ENCODE measurements at places on chromosomes 5 and 9.

DNA sequence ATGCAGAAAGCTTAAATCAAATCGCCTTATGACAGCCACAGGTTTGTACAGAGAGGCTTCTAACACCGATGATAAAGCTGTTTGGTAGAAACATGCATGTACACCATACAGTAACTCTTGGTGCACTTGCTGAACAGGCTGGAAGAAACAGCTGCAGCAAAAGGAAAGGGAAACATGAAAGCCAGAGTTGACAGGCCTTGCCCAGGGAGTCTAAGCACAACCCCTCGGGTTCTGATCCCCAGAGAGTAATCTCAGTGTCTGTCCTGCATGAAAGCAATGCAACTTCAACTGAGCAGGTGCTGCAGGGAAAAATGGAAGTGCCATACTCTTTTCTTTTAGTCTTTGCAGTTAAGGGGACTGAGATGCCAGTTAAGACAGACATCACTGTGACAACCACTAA lies 419.9 kb downstream of the BNC2 start:
- no peak for DNase-seq

GRCh38 chr5:40652441-40653220 lies 27.1 kb upstream of the PTGER4 start:
- DNase-seq, result no peak

GRCh38 chr5:170747851-170748250 lies 35.7 kb upstream of the GABRP start:
- no peak for DNase-seq

DNA sequence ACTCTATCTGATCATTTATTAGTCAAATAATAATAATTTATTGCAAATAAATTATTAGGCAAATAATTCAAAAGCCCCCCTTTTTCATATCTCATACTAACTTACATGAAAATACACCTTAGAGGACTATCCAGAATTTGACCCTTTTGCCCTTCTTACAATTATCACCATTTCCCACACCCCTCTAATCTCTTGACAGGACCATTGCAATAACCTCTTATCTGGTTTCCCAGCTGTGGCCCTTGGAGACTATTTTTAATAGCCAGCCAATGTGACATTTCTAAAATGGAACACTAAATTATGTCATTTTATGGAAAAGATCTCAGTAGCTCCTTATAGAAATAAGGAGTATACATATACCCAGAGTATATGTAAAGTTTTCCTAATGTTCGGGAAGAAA lies 588.4 kb upstream of the COX7C start:
- DNase-seq, result no peak

DNA sequence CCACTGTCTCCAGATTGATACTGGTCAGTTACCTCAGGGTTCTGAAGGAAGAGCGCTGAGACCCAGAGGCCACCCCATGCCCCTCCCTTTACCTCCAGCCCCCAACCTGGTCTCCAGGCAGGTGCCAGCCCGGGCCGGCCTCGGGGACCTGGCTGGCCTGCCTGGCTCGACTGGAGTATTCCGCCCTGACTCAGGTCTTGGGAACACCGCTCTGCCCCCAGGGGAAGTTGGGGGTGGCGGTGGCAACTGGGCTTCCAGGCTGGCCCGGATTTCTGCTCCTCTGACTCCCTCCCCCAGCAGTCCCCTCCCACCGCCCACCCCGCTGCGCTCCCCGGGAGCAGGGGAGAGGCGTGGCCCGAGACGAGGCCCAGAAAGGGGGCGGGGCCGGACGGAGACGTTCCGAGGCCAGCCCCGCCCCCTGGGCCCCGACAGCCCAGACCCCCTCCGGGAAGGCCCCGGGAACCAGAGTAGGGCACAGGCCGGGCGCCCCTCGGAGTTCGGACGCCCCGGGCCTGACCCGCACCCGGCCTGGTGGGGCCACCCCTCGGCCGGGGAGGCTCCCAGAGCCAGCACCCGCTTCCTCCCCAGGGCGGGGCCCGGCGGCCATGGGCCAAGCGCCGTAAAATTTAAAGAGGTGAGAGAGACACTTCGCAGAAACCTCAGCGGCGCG lies 82.5 kb upstream of the ZBTB43 start:
- peak; percentile 37 for DNase-seq

- DNase-seq, result no peak
These were observed 40.2 kb downstream of the NSUN2 start for GRCh38 chr5:6592601-6593000.

GRCh38 chr5:159566832-159567231 lies 236.5 kb upstream of the IL12B start:
- no peak for DNase-seq
